ENCODE measurements at places on chromosomes 4 and X.

GRCh38 chrX:16876696-16877095 lies 6.5 kb upstream of the RBBP7 start:
- DNase-seq = no peak

DNA sequence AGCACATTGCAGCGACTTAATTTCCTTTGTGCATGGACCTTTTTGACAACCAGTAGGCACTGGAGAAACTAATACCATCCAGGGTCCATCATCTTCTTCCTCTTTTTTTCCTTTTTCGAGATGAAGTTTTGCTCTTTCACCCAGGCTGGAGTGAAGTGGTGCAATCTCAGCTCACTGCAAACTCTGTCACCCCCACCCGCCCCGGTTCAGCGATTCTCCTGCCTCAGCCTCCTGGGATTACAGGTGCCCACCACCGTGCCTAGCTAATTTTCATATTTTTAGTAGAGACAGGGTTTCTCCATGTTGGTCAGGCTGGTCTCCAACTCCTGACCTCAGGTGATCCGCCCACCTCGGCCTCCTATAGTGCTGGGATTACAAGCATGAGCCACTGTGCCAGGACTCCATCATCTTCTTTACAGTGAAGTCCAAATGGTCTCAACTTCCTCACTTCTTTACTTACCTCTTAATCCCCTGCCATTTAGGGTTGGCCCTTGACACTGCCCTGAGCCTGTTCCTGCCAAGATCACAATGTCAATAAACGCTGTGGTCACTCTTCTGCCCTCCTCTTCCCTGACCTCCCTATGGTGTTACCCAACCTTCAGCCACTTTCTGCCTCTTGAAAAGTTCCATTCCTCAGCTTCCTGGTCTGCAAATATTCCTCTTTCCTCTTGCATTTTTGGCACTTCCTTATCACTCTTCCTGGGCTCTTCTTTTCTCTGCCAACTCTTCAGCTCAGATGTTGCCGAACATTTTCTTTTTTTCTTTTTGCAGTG lies 119.8 kb upstream of the SLC34A2 start:
- DNase-seq = no peak

DNA sequence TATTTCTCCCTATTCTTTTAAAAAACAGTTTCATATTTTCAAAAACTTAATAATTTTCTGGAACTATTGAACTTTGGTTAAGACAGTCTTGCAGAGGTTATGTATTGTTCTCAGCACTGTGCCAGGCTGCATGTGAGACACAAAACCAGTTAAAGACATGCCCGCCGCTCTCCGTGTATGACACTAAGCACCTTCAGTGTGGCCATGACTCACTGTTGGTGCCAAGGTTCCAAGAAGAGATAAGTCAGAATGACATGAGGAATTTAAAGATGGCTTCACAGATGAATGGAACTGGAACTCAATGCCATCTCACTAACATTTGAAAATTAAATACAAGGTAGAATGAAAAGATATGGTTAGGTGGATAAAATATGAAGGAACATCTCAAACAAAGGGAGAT lies 525.5 kb upstream of the ZFP42 start:
- no peak for DNase-seq

GRCh38 chr4:139243448-139244365 lies 36.3 kb downstream of the MGARP start:
- no peak for DNase-seq

DNA sequence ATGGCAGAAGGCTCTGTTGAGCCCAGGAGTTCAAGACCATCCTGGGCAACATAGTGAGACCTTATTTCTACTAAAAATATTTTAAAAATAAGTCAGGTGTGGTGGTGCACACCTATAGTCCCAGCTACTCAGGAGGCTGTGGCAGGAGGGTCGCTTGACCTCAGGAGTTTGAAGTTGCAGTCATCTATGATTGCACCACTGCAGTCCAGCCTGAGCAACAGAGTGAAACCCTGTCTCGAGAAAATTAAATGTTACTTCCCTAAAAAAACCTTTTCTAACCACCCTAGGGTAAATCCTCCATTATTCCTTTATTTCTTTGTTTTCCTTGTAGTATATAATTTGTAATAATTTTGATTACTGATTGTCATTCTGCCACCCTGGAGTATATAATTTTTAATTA lies 7.9 kb downstream of the FAM200B start:
- no peak for DNase-seq

GRCh38 chr4:176189891-176190795 lies 5.2 kb downstream of the SPATA4 start:
- no peak for DNase-seq

DNA sequence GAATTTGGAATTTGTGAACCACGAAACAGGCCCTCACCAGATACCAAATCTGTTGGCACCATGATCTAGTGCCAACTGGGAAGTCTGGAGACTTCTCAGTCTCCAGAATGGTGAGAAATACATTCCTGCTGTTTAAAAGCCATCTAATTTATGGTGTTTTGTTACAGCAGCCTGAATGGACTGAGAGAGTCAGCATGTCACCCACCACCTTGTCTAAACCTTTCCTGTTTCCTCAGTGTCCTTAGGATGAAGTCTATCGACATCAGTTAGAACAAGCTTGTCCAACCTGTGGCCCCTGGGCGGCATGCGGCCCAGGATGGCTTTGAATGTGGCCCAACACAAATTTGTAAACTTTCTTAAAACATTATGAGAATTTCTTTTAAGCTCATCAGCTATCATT lies 42.1 kb downstream of the FREM3 start:
- no peak for DNase-seq

DNA sequence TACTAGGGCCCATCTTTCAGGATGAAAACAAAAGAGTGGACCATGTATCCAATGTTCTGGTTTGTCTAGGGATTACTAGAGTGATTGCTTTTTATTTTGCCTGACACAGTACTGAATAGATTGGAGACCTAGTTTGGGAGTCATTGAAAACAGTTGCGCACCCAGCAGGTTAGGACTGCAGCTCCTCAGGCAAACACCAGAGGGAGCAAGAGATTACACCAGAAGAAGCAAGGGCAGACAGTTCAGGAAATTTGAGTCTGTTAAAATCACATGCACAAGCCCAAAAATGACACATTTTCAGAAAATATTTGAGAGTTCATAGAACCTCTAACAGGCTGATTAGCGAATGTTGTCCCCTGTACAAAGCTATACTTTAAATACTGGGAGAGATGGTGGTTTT lies 55.6 kb downstream of the CYLC1 start:
- no peak for DNase-seq

DNA sequence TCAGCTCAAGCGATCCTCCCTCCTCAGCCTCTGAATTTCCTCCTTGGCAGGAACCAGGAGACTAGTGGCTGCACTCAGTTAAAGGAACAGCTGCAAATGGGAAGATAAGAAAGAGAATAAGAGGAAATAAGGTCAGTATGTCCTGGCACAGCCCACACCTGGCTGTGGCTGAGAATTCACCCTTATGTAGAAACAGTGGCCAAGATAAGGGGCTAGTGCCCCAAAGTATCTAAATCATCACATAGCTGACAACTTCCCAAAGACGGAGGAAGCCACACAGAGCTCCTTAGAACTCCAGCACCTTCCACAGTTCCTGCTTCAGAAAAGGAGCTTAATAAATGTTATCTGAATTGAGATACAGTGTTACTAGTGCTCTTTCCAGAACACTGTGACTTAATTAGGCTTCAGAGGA lies 2.3 kb upstream of the CHIC2 start:
- DNase-seq = no peak

GRCh38 chr4:8594097-8595038 lies 1.8 kb downstream of the CPZ start:
- no peak for DNase-seq

- DNase-seq = no peak
These were observed 15.4 kb downstream of the AMTN start for GRCh38 chr4:70533791-70534190.

DNA sequence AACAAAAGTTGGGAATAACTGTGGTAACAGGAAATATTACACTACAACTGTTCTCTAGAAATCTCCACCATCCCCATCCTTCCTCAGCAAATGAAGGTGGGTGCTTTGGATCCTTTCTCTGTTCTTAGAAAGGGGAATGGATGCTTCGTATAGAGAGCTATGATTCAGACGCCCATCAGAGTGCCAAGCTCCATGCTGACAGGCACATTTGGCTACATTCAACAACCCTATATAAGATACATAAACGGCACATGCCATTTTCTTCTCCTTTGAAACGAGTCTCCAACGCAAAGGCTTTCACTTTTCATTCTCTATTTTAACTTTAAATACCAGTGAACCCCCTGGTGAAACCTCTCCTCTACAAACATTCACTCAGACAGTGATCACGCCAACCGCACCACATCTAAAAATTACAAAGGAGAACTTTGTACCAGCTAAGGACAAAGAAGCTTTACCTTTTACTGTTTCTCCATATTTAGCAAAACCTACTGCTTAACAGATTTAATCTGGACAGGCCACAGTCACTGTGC lies 172.5 kb downstream of the TSPAN5 start:
- DNase-seq = no peak

- DNase-seq = no peak
These were observed 21.0 kb upstream of the THOC2 start for GRCh38 chrX:123753656-123754350.

GRCh38 chrX:49073601-49074575 lies at the start of gene PRAF2:
Gene PRAF2, minus strand, starts transcription at chrX:49074002. Its CDS starts 15 bp downstream, at chrX:49073987.
- DNase-seq = peak; percentile 68

GRCh38 chrX:119685225-119686066 lies 7.5 kb downstream of the SEPTIN6 start:
- DNase-seq = no peak

DNA sequence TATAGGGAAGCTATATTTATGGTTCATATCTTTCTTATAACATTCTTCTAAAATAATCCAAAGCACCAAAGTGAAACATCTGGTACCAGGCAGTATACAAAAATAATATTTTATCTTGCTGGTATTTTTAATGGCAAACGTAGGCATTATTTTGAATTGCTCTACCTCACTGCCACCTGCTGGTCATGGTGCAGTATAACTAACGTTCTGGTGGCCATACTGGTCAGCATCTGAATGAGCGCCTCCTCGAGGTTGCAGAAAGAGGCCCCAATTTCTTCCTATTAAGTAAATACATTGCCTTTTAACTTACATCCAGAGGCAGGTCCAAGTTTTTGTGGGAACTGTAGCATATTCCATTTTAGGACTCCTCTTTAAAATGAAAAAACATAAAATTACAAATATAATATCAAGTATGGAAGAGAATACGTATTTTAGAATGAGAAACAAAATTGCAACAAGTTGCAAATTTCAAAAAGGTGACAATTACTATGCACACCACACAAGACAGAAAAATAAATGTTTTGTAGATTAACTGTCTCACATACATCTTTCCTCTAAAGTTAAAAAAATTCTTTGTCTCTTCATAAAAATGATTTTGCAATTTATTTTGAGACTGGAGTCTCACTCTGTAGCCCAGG lies 22.9 kb upstream of the CWH43 start:
- peak; percentile 66 for DNase-seq

- no peak for DNase-seq
These were observed 525.4 kb upstream of the HS3ST1 start for GRCh38 chr4:11954093-11954492.

DNA sequence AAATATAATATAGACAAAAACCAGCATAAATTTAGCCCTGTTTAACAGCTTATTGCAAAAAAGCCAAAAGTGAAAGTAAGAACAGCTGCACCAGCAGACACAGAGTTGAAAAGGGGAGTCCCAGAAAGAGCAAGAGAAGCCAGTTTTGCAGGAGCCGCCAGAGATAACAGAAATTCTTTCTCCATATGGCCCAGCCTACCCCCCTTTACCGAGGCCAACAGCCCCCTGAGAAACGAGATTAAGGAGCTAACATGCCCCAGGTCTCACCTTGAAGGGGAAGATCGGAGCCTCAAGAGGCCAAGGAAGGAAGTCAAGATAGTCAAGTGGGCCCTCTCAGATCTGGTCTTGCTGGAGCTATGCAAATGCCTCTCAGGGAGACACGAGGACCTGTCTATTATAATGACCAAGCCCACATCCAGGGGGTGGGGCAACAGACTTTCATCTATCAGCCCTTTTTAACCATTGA lies 4.8 kb downstream of the ACOX3 start:
- no peak for DNase-seq

- no peak for DNase-seq
These were observed 224.1 kb downstream of the KLHL13 start for GRCh38 chrX:117892469-117892868.

GRCh38 chrX:7147413-7147977 lies at the start of gene STS:
Gene STS, plus strand, starts transcription at chrX:7147712. Its CDS starts 105,488 bp downstream, at chrX:7253200.
- peak; percentile 4 for DNase-seq

DNA sequence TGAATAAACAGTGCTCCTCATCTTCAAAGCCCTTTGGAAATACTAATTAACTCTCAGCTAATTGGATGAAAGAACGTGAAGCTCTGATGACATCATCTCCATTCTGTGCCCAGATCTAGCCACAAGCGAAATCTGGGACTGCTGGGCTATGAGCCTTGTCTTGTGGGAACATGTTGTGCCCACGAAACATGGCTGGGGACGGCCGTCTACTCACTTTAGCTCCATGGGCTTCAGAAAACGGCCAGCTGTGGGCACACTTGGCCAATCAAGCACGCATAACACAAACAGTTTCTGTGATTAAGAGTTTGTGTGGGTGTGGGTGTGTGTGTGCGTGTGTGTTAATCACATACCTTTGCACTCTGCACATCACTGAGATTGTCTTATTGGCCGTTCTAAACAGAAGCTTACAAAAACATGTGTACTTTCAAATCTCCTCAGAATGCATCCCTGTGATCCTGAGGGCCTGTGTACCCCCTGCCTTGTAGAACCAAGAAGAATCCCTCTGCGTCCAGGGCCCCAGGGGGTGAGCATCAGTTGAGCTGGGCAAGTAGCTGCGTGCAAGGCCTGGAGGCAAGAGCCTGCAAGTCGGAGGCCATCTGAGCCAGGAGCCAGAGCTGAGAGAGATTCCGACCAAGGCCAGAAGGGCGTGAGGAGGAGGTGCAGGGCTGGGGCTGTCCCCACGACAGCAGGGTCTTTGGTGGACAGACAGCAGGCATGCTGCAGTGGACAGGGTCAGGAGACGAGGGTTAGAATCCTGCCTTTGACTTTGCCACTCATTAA lies 18.7 kb upstream of the ZNF185 start:
- DNase-seq = no peak

DNA sequence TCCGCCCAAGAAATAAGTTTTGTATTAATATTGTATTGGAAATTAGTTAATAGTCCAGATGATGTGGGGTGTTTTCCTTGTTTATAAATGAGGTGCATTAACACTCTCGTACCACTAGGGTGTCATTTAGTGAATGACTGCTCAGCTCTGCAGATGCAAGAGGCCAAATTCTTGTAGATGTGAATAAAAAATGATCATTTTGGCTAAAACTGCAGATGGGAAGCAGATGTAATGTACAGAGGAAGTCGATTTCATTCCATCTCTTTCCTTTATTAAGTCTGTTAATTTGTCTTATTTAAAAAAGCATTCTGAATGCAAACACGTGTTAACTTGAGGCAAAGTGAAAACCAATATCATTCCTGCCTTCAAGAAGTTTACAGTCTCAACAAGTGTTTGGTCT lies 108.1 kb downstream of the DHX15 start:
- no peak for DNase-seq

DNA sequence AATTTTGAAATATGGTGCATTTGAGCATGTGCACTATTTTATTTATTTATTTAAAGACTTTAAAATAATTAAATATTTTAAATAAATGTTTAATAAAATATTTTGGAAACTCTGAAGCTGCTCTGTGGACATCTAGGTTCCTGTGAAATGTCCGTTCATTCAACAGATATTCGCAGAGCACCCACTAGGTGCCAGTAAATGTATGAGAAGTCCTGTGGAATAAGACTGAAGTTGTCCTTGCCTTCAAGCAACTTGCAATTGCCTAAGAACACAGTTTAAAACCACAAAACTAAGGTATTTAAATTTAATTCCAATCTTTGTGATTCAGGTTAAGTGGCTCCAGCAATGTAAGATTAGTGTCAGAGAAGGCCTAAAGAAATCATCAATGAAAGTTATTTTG lies 306.7 kb downstream of the GBA3 start:
- no peak for DNase-seq
